Nasal cavity respiratory epithelium epithelial cell of viscerocranial mucosa (primary cell): ENCODE measurements at places on chromosomes 6 and 20. TPM values are rescaled to one million over a fixed set of nuclear protein-coding genes. Genes with fewer than 3 reads are reported as not detected.

L3MBTL1 gene
- total RNA-seq = 3.1 and 7.0 TPM in 2 replicates

IL20RA gene
- total RNA-seq = 4.3 and 4.8 TPM in 2 replicates

TBP gene
- 12.6 and 20.9 TPM in 2 replicates for total RNA-seq

HCRTR2 gene
- total RNA-seq = not detected in 2 replicates

MDC1 gene
- 4.4 and 7.2 TPM in 2 replicates for total RNA-seq

CDH4 gene
- total RNA-seq = 8.9 and 20.5 TPM in 2 replicates
